ENCODE measurements at places on chromosomes 16 and 17. TPM values are rescaled to one million over a fixed set of nuclear protein-coding genes. Genes with fewer than 3 reads are reported as not detected.
A peak's percentile ranks its signal among the peaks of the same experiment; 100 is the strongest.

- no peak for DNase-seq
These were observed 52.8 kb downstream of the NTN1 start for GRCh38 chr17:9074131-9074530.

GRCh38 chr17:2064980-2065785 lies 10.3 kb downstream of the HIC1 start:
- DNase-seq = no peak

Gene SMIM36
- total RNA-seq = not detected

GRCh38 chr16:265711-266110 lies 10.0 kb downstream of the RGS11 start:
- no peak for DNase-seq

Gene RASL10B
- 4.1 TPM for total RNA-seq

Gene MAF
- 27.7 TPM for total RNA-seq

Gene KRT24
- not detected for total RNA-seq

DNA sequence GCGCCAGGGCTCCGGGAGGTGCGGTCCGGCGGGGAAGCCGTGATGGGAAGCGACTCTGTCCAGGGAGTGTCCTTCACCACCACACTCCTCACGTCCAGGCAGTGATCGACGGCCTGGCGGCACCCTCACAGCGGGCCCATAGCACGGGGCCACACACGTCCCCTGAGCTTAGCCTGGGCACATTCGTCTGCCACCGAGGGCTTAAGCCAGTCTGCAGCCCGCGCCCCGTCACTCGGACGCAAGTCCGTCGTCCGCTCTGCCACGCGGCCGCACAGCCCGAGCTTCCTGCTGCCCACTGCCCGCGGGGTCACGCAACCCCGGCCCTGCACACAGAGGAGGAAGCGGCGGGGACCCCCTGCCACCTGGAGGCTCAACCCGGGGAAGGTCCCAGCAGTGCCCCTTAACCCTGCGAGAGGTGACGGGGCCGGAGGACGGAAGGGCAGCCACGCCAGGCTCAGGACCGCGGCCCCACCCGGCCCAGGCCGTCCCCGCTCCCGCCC lies 3.0 kb upstream of the TBX2 start:
- DNase-seq = no peak

- peak; percentile 52 for DNase-seq
These were observed 24.9 kb upstream of the RFFL start for GRCh38 chr17:35088356-35088880.

DNA sequence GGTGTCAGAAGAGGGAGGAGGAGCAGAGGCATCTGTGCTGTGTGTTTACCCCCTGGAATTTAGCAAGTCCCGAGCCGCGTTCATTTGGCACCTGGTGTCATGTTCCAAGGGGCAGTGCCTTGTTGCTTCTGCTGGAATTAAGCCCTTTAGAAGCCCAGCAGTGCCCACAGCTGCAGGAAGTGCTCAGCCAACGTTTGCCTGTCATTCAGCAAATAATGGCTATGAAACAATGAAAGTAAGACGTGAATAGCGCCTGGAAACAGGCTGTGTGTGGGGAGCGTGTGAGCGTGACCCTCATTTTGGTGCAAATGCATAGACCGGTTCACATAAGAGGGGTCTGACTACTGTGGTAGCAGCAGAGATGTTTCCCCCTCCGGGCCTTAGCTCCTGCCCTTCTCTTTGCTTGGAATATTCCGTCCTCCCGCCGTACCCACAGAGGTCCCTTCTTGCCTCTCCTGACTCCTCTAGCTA lies 5.8 kb upstream of the ATP2C2 start:
- DNase-seq = no peak

Gene PRSS36
- 0.17 TPM for total RNA-seq

Gene C16orf92
- not detected for total RNA-seq

DNA sequence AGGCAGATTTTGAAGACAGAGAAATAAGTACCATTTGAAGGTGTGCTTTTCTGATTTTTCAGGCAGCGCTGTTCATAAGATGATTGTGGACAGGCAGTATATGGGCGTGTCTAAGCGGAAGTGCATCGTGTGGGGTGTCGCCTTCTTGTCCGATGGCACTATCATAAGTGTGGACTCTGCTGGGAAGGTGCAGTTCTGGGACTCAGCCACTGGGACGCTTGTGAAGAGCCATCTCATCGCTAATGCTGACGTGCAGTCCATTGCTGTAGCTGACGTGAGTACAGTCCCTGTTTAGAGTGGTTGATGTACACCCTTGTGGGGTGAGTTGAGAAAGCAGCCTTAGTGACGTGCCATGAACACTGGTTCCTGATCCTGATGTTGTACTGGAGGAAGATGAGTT lies 10.7 kb downstream of the UTP4 start:
- no peak for DNase-seq

- no peak for DNase-seq
These were observed 15.8 kb downstream of the GPRC5C start for GRCh38 chr17:74447628-74448159.

Gene CA5A
- not detected for total RNA-seq

- no peak for DNase-seq
These were observed 97.9 kb downstream of the IRF8 start for GRCh38 chr16:85996843-85997242.

DNA sequence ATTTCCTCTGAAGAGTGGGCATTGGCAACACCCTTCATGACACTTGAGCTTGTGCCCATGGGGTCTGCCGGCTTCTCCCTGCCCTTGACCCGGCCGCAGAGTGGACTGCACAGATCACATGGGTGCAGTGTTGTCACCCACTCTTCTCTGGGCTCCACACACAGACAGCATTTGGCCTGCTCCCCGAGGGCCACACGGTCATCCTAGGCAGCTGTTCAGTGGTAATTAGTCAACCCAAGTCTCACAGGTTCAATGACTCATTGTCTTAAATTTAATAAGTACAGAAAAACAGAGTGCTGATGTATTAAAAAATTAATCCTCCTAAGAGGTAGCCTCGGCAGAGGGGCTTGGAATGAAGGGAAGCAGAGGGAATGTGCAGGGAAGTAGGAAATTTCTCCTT lies 204.8 kb downstream of the MSI2 start:
- peak; percentile 81 for DNase-seq

DNA sequence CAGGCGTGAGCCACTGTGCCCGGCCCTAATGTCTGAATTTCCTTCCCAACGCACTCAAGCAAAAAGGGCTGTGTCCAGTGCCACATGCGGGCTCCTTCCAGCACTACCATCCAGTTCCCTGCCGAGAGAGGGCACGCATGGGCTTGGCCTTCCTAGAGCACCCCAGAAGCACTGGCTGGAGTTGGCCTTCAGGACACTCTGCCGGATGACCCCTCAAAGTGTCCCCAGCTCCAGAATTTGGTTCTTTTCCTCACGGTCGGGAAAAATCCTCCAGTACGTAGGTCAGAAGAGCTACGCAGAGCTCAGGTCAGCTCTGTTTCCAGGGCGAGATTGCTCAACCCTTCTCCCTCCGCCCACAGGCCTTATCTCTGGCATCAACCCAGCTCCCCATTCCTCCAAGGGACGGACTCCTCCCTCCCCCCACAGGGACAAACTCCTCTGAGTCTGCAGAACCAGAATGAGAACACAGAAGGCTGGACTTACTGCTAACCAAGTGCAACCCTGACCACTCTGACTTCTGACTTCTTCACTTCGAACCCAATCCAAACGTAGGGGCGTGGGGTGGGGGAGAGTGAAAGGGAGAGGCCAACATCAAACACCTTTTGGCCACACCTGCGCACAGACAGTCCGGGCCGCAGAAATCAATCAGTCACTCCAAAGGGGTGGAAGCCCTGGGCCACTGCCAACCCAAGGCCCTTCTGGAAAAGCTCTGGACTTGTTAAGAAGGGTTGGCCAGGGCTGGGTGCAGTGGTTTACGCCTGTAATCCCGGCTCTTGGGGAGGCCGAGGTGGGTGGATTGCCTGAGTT lies 3.6 kb downstream of the CDC42EP4 start:
- DNase-seq = peak; percentile 86

Gene SENP3
- 65.5 TPM for total RNA-seq

Gene DOC2B
- not detected for total RNA-seq
